ENCODE measurements at places on chromosomes 13 and 19.
A peak's percentile ranks its signal among the peaks of the same experiment; 100 is the strongest.

- peak; percentile 79 for DNase-seq
Measured at GRCh38 chr19:51607920-51608562, 22.2 kb downstream of the SIGLEC5 start.

DNA sequence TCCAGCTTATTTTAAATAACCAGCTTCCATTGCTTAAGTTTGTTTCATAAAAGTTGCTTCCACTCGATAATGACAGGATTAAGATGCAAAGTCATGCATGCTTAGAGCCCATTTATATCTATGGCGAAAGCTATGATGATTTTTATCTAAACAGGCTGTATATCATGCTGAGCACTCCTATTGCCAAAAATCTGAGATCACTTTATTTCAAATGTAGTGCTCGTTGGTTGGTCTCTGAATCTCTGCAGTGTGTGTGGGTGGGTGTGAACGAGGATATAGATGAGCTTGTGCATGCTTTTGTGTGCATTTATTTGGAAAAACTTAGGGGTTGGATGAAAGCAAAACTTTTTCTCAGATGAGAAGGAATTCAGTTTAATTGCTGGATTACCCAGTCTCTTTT lies 27.0 kb upstream of the ARGLU1 start:
- no peak for DNase-seq

- no peak for DNase-seq
Measured at GRCh38 chr13:20442798-20443381, 82.8 kb downstream of the CRYL1 start.

DNA sequence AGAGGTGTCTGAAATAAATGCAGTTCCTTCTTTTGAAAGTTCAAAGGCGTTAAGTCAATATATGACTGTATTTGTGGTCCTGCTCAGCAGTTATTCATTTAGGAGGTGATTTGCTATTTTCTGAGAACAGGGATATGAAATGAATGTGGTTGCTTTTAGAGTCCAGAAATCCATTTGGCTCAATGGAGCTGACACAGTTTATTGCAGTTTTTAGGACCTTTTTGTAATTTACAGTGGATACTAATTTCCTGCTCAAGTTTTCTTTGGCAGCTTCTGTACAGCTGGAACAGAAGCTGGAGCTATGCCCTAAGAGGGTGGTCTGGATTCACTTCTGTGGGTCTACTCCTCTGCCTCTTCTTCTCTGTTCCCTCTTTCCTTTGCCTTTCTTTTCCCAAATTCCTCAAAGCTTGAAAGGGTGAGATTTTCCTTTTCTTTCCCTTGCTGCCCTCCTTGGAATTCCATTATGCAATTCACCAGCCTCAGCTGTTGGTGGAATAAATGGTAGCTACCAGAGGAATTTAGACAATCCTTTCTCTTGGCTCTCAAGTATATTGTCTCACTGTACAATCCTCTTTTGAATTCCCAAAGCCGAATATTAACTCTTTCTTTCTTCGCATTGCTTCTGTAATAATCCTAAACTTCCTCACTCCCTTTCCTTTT lies 39.9 kb downstream of the ITGBL1 start:
- DNase-seq, result no peak

DNA sequence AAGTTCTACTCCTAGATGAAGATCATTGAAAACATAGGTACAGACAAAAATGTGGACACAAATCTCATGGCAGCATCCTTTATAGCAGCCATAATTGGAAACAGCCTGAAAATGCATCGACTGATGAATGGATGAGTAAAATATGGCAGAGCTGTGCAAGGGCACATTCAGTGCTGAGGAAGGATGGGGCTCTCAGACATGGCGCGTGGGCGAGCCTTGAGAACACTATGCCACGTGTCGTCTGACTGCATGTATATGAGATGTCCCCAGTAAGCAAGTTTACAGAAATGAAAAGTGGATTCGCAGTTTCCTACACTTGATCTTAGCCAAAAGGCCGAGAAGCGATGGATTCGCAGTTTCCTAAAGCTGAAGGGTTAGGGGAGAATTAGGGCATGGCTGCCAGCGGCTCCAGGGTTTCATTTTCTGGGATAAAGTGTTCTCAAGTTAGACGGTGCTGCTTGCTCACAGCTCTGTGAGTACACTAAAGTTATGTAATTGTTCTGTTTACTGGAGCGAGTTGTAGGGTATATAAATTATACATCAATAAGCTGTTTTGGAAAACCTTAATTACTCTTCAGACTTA lies 78.0 kb downstream of the RAB20 start:
- DNase-seq, result no peak

DNA sequence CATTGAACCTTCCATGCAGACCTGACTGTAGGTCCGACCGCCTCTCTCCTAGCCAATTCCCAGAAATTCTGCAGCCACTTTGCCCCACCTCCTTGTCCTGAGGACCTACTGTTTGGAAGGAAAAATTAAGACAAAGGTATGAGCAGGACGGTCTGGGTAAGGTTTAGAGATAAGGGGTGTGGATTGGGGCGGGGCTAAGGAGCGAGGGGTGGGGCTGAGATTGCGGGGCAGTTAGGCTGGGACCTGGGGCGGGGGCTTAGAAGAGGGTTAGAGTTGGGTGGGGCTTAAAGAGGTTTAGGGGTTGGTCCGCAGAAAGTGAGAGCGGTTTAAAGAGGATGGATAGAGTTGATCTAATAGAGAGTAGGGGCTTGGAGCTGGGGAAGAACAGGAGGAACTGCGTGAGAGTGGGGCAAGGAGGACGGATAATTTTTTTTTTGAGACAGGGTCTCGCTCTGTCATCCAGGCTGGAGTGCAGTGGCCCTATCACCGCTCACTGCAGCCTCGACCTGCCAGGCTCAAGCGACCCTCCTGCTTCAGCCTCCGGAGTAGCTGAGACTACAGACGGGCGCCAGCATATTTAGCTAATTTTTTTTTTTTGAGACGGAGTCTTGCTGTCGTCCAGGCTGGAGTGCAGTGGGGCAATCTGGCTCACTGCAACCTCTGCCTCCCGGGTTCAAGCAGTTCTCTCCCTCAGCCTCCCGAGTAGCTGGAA lies 1.7 kb upstream of the ZNF865 start:
- DNase-seq, result no peak

GRCh38 chr19:16161840-16162239 lies 11.5 kb downstream of the CIB3 start:
- DNase-seq, result no peak

DNA sequence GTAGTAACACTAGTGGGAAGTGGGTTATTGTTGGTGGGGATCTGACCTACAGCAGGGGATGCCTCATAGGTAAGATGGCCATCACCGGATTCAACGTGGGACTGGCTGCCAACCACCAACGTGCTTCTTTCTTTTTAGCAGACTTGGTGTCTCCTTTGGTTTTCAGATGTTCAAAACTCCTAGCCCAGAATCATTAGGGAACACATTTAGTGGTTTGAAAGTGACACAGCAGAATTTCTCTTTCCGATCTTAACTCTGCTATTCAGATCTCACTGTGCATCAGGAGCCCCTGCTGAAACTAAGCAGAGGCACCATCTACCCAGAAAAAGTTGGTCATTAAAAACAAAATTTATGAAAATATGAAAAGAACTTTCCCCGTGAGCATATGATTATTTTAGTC lies 36.7 kb upstream of the PCDH8 start:
- DNase-seq, result no peak

DNA sequence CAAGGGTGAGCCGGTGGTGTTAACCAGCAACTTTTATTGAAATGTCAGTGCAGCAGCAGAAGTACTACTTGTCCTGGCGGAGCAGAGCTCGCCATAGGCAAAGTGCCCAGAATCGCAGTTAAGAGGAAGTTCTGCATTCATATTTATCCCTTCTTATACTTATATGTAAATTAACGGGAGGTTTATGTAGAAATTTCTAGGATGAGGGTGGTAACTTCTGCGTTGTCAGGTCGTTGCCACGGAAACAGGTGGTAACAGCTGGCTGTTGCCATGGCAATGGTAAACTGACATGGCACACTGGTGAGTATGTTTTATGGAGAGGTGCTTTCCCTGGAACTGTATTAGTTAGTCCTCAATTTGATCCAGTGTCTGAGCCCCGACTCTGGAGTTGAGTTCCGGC lies 2494.9 kb upstream of the PCDH20 start:
- DNase-seq, result peak; percentile 1

- no peak for DNase-seq
Measured at GRCh38 chr13:43267916-43268315, 244.5 kb downstream of the DNAJC15 start.

DNA sequence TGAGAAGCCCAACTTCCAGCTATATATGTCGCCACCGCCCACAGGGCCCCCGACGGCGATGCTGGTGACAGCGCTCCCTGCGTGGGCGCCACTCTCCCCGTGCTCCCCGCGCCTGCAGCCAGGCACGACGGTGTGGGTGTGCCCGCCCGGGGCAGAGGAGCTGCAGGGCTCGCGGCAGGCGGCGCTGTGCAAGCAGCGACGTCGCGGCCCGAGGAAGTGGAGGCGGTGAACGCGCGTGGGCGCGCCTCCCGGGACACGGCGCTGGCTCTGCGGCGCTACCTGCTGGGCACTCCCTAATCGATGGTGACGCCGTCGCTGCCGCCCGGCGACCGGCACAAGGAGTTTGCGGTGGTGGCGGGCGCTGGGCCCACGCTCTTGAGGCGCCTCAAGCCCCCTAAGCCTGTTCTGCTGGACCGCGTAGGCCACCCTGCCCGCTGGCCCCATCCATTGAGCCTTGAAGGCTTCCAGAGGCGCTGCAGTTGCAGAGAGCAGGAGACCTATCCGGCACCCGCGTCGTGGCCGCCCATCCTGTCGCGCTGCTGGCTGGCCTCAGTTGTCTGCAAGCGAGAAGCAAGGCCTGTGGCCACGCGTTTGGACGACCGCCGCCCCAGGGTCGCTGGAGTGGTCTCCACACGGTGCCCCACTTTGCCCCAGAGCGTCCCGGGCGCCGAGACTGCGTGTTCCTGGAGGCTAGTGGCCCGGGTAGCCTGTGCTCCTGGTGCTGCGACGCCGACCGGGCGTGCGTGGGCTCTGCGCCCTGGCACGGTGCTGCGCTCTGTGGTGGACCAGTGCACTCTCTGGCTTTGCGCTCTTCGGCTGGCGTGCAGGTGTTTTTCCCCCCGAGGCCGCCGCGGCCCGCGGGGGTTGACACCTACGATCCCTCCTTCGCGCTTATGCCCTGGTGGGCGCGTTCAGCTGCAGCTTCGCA lies 23.1 kb downstream of the LRFN3 start:
- no peak for DNase-seq

GRCh38 chr19:50652722-50653121 lies 3.5 kb downstream of the C19orf81 start:
- DNase-seq, result no peak

DNA sequence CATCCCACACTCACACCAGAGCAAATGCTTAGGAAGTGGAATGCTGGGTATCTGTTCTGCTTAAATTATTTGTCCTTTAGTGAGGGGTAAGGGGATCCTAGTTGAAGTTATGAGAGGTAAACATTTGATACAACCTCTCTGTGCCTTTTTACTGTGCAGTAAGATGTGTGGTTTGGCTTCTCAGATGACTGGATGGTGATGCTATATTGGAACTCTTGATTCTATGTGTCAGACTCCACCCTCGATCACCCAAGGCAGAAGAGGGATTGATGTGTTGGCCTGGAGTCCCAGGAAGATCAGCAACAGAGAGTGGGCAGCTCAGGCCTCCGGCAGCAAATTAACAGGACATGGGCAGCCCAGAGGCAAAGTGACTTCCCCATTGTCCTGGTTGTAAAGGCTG lies 66.7 kb downstream of the SIPA1L3 start:
- no peak for DNase-seq

DNA sequence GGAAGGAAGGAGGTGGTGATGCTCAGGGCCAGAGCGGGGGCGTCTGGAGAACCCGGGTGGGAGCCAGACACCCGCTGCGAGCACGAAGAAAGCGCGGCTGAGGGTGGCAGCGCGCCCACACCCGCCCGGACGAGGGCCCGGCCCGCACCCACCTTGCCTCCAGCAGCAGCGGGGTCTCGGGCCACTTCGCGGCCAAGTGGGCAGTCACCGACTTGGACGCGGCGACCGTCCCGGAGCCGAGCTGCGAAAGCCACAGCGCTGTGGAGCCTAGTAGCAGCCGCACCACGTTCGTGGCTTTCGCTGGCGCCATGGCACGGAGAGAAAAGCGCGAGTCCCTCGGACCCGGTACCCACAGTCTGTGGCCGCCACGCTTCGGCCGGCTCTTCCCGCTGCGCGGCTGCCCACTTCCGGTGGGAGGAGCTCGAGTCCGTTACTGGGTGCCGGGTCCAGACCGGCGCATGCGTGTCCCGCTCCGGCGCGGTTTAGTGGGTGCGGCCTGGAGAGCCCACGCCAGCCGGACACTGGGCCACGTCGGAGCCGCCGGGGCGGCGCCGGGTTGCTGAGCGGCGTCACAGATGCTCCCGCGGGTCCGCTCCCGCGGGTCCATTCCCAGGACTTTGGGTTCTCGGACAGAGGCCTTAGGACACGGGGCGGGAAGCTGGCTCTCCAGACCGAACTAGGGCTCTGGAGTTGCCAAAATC lies at the start of gene UGGT2:
Gene UGGT2 (minus strand): TSS at position 399 of the 701 bp plus-strand sequence. CDS start 89 bp downstream, at position 310.
- DNase-seq, result no peak

DNA sequence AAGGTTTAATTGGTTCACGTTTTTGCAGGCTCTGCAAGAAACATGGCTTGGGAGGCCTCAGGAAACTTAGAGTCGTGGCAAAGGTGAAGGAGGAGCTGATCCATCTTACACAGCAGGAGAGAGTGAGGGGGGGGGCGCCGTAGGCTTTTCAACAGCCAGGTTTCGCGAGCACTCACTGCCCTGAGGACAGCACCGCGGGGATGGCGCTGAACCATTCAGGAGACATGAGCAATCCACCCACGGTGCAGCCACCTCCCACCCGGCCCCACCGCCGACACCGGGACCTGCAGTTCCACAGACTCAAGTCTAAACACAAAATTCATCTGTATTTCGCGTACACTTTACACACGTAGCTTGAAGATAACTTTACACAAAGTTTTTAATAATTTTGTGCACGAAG lies 73.6 kb downstream of the KDM4B start:
- no peak for DNase-seq

- DNase-seq, result no peak
Measured at GRCh38 chr19:2374808-2375207, 14.7 kb downstream of the TMPRSS9 start.

DNA sequence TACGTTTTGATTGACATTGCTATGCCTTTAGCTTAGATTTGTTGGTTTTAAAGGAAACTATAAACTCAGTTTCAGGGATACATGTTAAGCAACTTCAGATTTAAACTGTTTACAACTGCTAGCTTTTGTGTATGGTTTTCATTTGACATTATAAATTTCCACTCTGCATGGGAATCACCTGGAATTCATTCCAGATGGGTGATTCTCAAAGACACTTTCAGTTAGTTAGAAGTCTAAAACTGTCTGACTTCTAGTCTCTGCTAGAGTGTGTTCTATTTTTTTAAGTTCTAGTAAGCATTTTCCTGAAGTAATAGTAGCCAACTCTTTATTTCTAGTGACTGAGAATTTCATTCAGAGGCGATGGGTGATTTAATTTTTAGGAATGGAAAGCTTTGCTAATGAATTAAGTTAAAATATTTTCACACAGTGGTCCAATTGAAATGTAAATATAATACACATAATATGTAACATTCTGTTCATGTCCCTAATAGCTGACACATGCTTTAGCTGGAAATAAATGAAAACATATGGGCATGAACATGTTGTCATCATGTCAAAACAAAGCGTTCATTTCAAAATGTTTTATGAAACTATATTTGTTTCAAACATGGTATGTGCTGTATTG lies 58.3 kb upstream of the CSNK1A1L start:
- no peak for DNase-seq

Data from Jurkat, Clone E6-1 (cell line).